ENCODE measurements at places on chromosomes 16 and 17.

DNA sequence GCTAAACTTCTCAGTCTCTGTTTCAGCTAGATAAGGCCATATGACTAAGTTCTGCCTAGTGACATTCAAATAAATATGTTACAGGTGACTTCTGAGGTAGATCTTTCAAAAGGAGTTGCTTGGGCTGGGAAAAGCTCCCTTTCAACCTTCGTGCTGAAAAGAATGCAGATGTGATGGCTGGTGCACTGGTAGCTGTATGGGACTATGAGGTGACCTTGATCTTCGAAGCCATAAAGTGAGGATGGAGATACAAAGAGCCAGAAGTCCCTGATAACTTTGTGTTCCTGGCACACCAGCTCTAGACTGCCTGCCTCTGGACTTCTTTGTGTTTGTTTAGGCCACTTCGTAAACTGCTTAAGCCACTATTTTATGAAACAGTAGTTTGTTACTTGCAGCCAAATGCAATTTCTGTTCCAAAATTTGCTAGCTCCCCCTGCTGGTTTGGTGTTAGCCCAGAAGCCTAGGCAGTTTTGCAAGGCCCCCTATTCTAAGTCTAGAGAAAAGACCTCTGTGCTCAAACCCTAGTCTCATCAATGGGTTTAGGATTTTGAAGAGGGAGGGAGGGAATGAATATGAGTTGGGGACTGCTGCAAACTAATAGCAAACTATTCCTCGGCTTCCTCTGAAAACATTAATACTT lies 23.3 kb upstream of the ERCC4 start:
- DNase-seq: no peak

DNA sequence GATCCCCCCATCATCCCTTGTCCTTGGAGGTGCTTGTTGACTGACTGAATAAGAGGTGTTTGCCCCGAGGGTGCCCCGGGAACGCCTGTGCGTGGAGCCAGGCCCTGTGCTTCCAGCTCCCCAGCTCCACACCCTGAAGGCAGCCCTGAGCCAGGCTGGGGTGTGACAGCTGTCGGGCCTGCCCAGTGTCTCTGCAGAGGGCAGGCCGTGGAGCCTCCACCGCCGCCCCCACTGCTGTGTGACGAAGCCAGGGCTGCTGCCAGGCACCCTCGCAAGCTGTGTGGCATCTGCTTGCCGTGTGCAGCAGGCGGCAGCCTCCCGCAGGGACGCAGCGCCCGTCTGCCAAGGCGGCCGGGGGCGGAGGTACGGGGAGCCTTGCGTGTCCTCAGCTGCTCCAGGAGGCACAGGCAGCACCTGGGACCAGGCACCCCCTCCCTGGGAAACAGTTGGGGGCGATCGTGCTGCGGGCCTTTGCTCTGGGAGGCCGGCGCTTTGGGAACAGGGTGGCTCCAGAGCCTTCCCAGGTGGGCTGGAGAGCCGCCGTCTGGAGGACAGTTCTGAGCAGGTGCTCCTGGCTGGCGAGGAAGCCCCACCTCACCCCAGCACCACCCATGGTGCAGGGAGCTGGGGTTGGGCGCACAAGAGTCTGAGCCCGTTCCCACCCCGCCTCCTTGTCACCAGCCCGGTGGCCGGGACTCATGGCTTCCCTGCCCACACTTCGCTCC lies 26.6 kb downstream of the GSE1 start:
- DNase-seq: no peak

DNA sequence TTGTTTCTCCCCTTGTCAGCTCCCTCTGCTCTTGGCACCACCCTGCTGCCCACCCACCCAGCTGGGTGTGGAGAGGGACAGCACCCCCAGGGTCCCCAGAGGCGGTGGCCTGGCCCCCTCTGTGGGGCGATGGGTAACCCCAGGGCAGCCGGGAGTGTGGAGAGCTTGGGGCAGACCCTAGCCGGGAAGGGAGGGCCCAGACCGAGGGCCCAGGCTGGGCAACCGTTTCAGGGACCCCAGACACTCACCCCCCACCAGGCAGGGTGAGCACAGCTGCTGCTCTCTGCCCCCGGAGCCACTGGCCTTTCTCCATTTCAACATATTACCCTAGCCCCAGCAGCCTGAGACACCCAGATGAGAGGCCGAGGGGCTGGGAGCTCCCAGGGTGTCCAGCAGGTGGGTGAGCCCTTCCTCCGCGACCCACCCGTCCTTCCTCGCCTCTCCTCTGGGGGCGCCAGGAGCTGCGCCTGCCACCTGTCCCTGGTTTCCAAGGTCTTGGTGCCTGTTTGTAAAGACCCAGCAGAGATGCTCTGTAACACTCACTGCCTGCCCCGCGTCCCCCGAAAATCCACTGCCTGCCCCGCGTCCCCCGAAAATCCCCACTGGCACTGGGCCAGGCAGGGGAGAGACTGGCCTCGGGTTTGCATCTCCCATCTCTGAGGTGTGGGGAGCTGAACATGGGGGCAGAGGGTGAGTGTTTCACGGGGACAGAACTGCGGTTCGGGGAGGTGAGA lies 45.4 kb downstream of the BAHCC1 start:
- no peak for DNase-seq

- DNase-seq: no peak
These were observed 206.3 kb downstream of the RAB11FIP4 start for GRCh38 chr17:31597646-31598398.

DNA sequence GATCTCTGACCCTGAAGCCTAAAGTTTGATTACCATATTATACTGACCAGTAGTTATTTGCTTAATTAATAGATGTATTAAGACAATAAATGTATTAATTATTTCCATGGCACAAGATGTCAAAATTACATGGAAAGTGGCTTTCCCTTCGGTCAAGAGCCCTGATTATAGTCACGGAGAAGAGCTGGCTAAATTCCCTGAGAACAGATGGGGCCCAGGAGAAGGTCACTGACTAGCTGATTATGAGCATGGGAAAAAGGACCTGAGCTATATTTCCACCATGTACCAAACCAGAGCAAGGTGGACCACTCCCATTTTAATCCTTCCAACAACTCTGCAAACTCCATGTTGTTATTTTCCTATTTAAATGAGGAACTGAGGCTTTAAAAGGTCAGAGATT lies 12.9 kb upstream of the MYO18A start:
- no peak for DNase-seq
